ENCODE measurements at places on chromosomes 7 and 10. TPM values are rescaled to one million over a fixed set of nuclear protein-coding genes. Genes with fewer than 3 reads are reported as not detected.

Gene CEP55
- 72.6 TPM for total RNA-seq

Gene MRPL32
- total RNA-seq: 68.8 TPM

Gene LRRC18
- not detected for total RNA-seq

Gene DOCK1
- total RNA-seq: 0.59 TPM

Gene RRP12
- 70.1 TPM for total RNA-seq

Gene NEURL1
- 2.2 TPM for total RNA-seq

Gene GPR85
- total RNA-seq: not detected

DNA sequence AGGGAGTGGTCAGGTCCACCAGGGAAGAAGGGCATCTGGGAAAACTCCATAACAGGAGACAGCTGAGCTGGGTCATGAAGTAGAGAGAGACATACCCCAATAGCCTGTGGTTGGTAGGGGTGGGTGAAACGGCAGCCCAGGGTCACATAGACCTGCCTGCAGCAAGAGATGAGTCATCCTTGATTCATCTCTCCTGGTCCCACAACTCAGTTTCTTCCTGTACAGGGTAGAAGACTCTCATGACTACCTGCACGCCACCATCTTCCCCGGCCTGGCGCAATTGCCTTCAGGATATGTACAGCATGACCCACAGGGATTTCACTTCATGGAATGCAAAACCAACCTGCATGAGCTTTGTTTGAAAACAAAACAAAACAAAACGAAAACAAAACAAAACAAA is 45.1 kb upstream of the ADAM12 start:
- DNase-seq: no peak
- no peaks in the 10 kb centered on the region for H3K27me3 ChIP-seq
- H3K4me1 ChIP-seq: no peaks in the 10 kb centered on the region
- H3K27ac ChIP-seq: no peak overlapping the region
- H3K4me3 ChIP-seq: no peak overlapping the region

GRCh38 chr7:78828317-78828716 is 625.1 kb downstream of the MAGI2 start:
- H3K27me3 ChIP-seq: no peaks in the 10 kb centered on the region
- H3K27ac ChIP-seq: no peak overlapping the region
- H3K4me1 ChIP-seq: no peaks in the 10 kb centered on the region
- H3K36me3 ChIP-seq: no peaks in the 10 kb centered on the region

- H3K4me1 ChIP-seq: no peaks in the 10 kb centered on the region
- no peak overlapping the region for H3K4me3 ChIP-seq
- H3K36me3 ChIP-seq: no peaks in the 10 kb centered on the region
- no peak overlapping the region for H3K27ac ChIP-seq
- H3K27me3 ChIP-seq: no peaks in the 10 kb centered on the region
Observed at GRCh38 chr7:69763513-69763912, 165.2 kb downstream of the AUTS2 start.

- no peak overlapping the region for H3K27ac ChIP-seq
- no peak for DNase-seq
- H3K36me3 ChIP-seq: no peaks in the 10 kb centered on the region
- H3K27me3 ChIP-seq: peaks cover 12% of the 10 kb centered on the region
- H3K4me3 ChIP-seq: no peak overlapping the region
Observed at GRCh38 chr10:90832111-90832510, 25.7 kb downstream of the HTR7 start.

- H3K4me3 ChIP-seq: no peak overlapping the region
- no peaks in the 10 kb centered on the region for H3K36me3 ChIP-seq
- no peaks in the 10 kb centered on the region for H3K27me3 ChIP-seq
- no peaks in the 10 kb centered on the region for H3K4me1 ChIP-seq
- no peak overlapping the region for H3K27ac ChIP-seq
Observed at GRCh38 chr7:34313289-34313688, 344.7 kb upstream of the NPSR1 start.

DNA sequence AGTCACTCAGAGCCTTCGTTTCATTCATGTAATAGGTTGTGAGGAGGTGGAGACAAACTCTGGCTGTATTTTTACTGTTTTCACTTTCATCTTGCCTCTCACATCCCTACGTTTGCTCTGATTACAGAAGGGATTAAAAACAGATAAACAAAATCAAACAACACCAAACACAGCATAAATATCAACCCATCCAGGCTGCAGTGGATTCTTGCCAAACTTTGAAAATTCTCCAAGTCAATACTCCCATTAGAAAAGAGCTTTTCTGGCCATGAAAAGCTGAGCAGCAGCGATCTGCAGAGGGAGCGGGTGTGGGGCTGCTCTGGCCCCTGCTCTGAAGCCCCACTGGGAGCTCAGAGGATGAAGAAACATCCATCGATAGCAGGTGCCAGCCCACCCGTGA is 283.2 kb downstream of the WDR37 start:
- no peaks in the 10 kb centered on the region for H3K36me3 ChIP-seq
- no peak overlapping the region for H3K27ac ChIP-seq
- H3K4me3 ChIP-seq: no peak overlapping the region
- no peak for DNase-seq
- H3K27me3 ChIP-seq: peaks cover 6% of the 10 kb centered on the region
- H3K4me1 ChIP-seq: no peaks in the 10 kb centered on the region

DNA sequence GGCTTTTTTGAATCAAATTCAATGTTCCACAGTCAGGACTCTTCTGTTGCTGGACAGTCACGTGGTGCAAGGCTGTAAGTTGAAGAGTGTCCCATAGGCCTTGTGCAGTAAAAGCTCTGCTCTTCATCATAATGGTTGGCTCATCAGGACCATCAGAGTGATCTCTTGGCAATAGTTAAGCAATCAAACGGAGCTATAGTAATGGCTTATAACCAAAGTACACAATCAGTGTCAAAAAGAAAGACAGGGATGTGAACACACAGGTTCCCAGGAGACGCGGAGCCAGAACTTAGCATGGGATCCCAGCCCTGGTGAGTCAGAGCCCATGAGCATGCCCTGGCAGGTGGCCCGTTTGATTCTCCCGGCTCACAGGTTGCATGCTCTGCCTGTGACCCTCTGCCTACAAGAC is 10.8 kb upstream of the GPNMB start:
- no peak overlapping the region for H3K4me3 ChIP-seq
- H3K27ac ChIP-seq: no peak overlapping the region
- DNase-seq: no peak
- H3K4me1 ChIP-seq: no peaks in the 10 kb centered on the region

DNA sequence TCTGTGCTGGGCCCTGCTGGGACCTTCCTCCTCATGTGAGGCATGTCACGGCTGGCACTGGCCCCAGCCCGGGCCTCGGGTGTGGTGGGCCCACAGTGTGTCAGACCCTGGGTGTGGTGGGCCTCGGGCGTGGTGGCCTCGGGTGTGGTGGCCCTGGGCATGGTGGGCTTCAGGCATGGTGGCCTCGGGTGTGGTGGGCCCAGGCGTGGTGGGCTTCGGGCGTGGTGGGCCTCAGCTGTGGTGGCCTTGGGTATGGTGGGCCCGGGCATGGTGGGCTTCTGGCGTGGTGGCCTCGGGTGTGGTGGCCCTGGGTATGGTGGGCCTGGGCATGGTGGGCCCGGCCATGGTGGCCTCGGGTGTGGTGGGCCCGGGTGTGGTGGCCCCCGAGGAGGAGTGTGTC is 40.4 kb downstream of the NKX6-2 start:
- H3K27me3 ChIP-seq: no peaks in the 10 kb centered on the region
- H3K4me1 ChIP-seq: no peaks in the 10 kb centered on the region
- DNase-seq: no peak
- no peaks in the 10 kb centered on the region for H3K36me3 ChIP-seq

DNA sequence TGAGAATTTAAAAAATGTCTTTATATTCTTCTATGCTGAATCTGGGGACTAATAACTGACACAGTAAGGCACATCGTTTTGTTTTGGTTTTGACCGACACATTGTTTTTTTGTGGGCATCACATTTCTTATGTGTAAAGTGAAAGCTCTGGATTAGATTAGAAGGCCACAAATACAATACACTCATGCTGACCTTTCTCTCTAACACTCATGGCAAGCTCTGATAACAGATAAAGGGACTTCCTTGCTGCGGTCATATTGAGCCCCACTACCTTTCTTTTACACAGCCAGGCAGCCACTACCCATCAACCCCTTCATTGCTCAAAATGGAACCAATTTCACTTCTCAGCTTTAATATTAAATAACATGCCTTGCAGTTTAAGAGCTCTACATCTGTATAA is 26.0 kb downstream of the PPP1R3A start:
- H3K4me3 ChIP-seq: no peak overlapping the region
- no peaks in the 10 kb centered on the region for H3K4me1 ChIP-seq

- H3K36me3 ChIP-seq: no peaks in the 10 kb centered on the region
- H3K4me1 ChIP-seq: no peaks in the 10 kb centered on the region
- H3K27ac ChIP-seq: no peak overlapping the region
- DNase-seq: no peak
- H3K27me3 ChIP-seq: no peaks in the 10 kb centered on the region
Observed at GRCh38 chr10:113486531-113486930, 66.3 kb upstream of the HABP2 start.

GRCh38 chr10:91797874-91798648 is at the start of gene TNKS2:
Gene TNKS2, plus strand, starts transcription at chr10:91798426. Its CDS starts 265 bp downstream, at chr10:91798691.
- peaks cover 3% of the 10 kb centered on the region for H3K27me3 ChIP-seq
- H3K4me1 ChIP-seq: peaks cover 56% of the 10 kb centered on the region
- H3K27ac ChIP-seq: peak within 1 kb of the TSS; percentile 98
- peak; percentile 92 for DNase-seq

- no peaks in the 10 kb centered on the region for H3K4me1 ChIP-seq
- H3K27me3 ChIP-seq: no peaks in the 10 kb centered on the region
Observed at GRCh38 chr7:70545214-70545613, 586.7 kb upstream of the GALNT17 start.

GRCh38 chr10:105726149-105726548 is 1085.1 kb downstream of the SORCS3 start:
- H3K4me1 ChIP-seq: no peaks in the 10 kb centered on the region
- no peak overlapping the region for H3K4me3 ChIP-seq
- H3K27ac ChIP-seq: no peak overlapping the region
- no peaks in the 10 kb centered on the region for H3K27me3 ChIP-seq
- H3K36me3 ChIP-seq: no peaks in the 10 kb centered on the region
- DNase-seq: no peak

- peak overlapping the region; percentile 92 for H3K27ac ChIP-seq
- H3K4me1 ChIP-seq: peaks cover 58% of the 10 kb centered on the region
- peaks cover 25% of the 10 kb centered on the region for H3K36me3 ChIP-seq
- DNase-seq: peak; percentile 71
Observed at GRCh38 chr10:3935141-3935540, 150.1 kb upstream of the KLF6 start.

GRCh38 chr10:62043421-62044021 is 142.0 kb downstream of the ARID5B start:
- no peak for DNase-seq
- peak overlapping the region; percentile 49 for H3K4me3 ChIP-seq

- no peaks in the 10 kb centered on the region for H3K27me3 ChIP-seq
- H3K4me3 ChIP-seq: no peak overlapping the region
- no peak for DNase-seq
- no peak overlapping the region for H3K27ac ChIP-seq
- H3K4me1 ChIP-seq: no peaks in the 10 kb centered on the region
Observed at GRCh38 chr10:53434413-53434812, 661.8 kb upstream of the MBL2 start.

DNA sequence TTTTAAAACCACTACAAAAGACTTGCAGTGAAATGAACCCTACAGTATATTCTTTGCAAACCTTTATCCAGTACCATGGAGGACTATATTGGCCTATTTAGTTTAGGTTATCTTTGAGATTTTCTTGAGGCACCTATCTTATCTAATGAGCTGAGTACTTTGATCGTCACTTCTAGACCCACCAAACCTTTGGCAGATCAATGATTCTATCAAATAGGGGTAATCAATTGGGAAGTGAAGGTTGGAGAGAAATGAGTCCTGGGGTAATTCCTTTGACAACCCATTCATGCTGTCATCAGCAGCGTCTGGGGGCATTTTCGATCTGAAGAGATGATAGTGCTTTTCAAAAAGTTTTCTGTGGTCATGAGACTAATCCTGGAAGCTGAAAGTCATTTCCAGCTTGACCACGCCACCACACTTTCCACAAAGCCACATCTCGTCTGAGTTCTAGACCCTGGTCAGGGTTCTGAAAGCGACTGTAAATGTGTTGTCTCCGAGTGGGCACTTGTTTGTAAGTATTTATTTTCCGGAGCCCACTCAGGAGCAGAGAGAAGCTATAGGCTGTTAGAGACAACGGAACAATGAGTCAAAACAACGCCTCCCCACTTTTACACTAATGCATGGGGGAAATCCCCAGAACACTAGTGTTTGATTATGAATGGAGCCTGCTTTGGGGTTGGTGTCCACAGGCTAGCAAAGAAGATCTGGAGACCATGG is 4.8 kb downstream of the EGR2 start:
- DNase-seq: peak; percentile 58
- peaks cover 96% of the 10 kb centered on the region for H3K36me3 ChIP-seq
- peak overlapping the region; percentile 97 for H3K4me3 ChIP-seq
- H3K4me1 ChIP-seq: peaks cover 67% of the 10 kb centered on the region

GRCh38 chr10:101602761-101603398 is 14.8 kb downstream of the DPCD start:
- no peak overlapping the region for H3K27ac ChIP-seq
- peak; percentile 62 for DNase-seq
- H3K36me3 ChIP-seq: peaks cover 7% of the 10 kb centered on the region
- H3K4me1 ChIP-seq: no peaks in the 10 kb centered on the region
- H3K4me3 ChIP-seq: no peak overlapping the region

DNA sequence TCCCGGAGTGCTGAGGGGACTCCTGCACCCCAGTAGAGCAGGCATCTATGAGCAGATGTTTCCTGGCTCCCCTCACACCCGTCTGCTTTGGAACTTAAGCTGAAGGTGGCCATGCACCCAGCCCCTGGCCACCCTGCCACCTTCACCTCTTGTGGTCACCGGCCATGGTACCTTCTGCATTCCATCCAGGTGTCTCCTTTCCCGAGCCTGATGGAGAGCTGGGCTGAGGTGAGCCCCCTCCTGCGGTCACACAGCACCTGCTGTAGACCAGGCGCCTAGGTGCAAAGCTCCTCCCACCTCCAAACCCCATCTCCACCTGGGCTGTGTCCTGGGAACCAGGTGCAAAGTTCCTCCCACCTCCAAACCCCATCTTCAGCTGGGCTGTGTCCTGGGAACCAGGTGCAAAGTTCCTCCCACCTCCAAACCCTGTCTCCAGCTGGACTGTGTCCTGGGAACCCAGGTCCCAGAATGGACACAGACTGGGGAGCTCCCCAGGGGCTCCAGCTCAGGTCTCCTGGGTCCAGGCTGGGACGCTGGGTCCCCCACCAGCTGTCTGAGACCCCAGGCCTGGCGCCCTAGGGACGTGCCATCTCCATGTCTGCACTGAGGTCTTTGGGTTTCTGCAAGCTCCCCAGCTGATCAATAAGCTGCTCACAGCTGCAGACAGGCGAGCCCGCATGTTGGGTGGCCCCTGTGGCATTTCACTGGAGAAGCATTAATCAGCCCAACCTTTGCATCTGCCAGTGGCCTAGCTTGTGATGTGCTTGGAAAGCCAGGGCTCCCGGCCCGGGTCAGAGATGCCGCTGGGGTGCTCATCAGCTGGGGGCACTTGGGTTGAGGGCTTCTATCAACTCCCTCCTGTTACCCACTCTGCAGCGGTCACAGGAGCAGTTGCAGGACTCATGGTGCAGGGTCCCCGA is 61.2 kb upstream of the INPP5A start:
- no peak overlapping the region for H3K4me3 ChIP-seq
- no peak for DNase-seq
- H3K27me3 ChIP-seq: peaks cover 17% of the 10 kb centered on the region
- no peaks in the 10 kb centered on the region for H3K4me1 ChIP-seq
- H3K36me3 ChIP-seq: no peaks in the 10 kb centered on the region

Measured in activated T-helper 2 cell treated with anti-CD3 and anti-CD28 coated beads, Interferon-gamma antibody, Interleukin-2, Interleukin-4, amounts not matched to agents 10 μg/mL and 5 μg/mL and 100 μg/mL, durations not matched to agents 14 hours and 24 hours and 36 hours (primary cell).